ENCODE measurements at places on chromosomes 7 and 10. TPM values are rescaled to one million over a fixed set of nuclear protein-coding genes. Genes with fewer than 3 reads are reported as not detected.

- DNase-seq = peak; percentile 21
Observed at GRCh38 chr7:18345641-18346234, 149.8 kb upstream of the HDAC9 start.

- no peak for DNase-seq
Observed at GRCh38 chr10:10870523-10871241, 147.0 kb upstream of the CELF2 start.

DNA sequence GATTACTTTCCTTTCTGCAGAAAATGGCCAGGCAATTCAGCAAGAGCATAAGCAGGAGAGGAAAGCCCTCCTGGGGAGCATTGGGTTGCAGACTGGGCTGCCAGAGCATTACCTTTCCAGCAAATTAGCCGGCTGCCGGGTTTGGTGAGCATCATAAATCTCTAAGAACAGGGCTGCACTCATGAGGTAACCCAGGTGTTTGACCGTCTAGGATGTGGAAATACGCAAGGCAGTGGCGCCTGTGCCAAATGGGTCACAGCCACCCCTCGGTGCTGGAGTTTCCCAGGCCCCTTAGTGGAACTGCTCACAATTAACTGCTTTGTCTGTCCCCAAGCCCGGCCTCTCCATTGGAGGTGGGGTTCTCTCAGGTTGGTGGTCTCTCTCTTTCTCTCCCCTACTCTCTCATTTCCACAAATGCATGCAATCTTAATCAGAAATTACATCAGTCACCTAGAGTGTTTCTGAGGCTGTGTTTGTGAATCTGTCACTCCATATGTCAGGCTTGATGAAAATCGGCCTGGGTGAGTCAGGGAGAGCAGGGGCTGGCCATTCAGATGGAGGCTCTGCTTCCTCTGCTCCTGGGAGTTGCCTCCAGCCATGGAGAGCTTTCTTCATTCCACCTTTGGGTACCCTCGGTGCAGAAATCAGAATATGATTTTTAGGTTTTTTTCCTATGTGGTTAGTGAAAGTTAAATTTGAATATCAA lies 26.7 kb downstream of the PTN start:
- DNase-seq = no peak

FBH1 gene
- total RNA-seq = 51.8 TPM

A1CF gene
- not detected for total RNA-seq

RHOBTB1 gene
- total RNA-seq = not detected
